ENCODE measurements at places on chromosomes 5 and 9. TPM values are rescaled to one million over a fixed set of nuclear protein-coding genes. Genes with fewer than 3 reads are reported as not detected.

Gene TSSK1B
- not detected for total RNA-seq

Gene TNFSF8
- not detected for total RNA-seq

Gene CEL
- total RNA-seq: 1.7 TPM

Gene ARID3C
- total RNA-seq: 0.31 TPM

Gene TSC1
- 72.9 TPM for total RNA-seq

Gene PCDHGC3
- 13.9 TPM for total RNA-seq

Gene EPB41L4B
- 4.6 TPM for total RNA-seq

Gene LEAP2
- 1.2 TPM for total RNA-seq

Gene PAPPA
- 0.08 TPM for total RNA-seq

Gene NRARP
- 5.8 TPM for total RNA-seq

Gene FIBCD1
- total RNA-seq: 1.9 TPM

Gene SPATA31A6
- total RNA-seq: not detected

Gene CCIN
- total RNA-seq: 0.27 TPM

Gene RANBP17
- 17.6 TPM for total RNA-seq

Gene ANGPTL2
- 14.9 TPM for total RNA-seq

Gene ACTBL2
- total RNA-seq: not detected

Gene LURAP1L
- 0.66 TPM for total RNA-seq

Gene ZNF346
- total RNA-seq: 34.3 TPM

Gene FRMPD1
- total RNA-seq: 0.52 TPM

Gene SYK
- 1.4 TPM for total RNA-seq

Gene PRKACG
- total RNA-seq: not detected

Gene IFNB1
- not detected for total RNA-seq

Gene NMUR2
- not detected for total RNA-seq

Gene RAB3C
- 15.1 TPM for total RNA-seq

Gene DRD1
- total RNA-seq: 0.59 TPM

Gene JAKMIP2
- 15.5 TPM for total RNA-seq

Gene MYMK
- total RNA-seq: not detected

Gene MCC
- 187 TPM for total RNA-seq

Data from endodermal cell (in vitro differentiated cells).